ENCODE measurements at places on chromosomes 2 and 18.
A peak's percentile ranks its signal among the peaks of the same experiment; 100 is the strongest.

DNA sequence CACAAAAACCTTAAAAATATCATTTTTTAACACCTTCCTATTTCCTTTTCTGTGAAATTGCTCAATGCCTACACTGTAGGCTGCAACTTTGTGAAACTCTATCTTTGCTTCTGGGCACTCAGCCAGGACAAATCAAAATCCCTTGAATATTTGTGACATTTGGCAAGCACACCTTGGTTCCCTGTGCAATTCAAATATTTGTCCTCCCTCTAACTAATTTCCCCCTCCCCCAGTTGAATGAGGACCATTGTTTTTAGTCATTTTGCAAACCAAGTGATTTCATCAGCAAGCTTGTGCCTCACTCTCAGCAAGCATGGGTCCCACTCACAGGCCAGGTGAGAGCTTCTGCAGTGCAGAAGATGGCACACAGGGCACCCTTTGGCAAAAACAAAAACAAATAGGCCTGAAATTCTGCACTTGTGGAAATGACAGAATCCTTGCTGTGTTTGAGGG is 541.5 kb downstream of the CNTNAP5 start:
- DNase-seq: no peak

DNA sequence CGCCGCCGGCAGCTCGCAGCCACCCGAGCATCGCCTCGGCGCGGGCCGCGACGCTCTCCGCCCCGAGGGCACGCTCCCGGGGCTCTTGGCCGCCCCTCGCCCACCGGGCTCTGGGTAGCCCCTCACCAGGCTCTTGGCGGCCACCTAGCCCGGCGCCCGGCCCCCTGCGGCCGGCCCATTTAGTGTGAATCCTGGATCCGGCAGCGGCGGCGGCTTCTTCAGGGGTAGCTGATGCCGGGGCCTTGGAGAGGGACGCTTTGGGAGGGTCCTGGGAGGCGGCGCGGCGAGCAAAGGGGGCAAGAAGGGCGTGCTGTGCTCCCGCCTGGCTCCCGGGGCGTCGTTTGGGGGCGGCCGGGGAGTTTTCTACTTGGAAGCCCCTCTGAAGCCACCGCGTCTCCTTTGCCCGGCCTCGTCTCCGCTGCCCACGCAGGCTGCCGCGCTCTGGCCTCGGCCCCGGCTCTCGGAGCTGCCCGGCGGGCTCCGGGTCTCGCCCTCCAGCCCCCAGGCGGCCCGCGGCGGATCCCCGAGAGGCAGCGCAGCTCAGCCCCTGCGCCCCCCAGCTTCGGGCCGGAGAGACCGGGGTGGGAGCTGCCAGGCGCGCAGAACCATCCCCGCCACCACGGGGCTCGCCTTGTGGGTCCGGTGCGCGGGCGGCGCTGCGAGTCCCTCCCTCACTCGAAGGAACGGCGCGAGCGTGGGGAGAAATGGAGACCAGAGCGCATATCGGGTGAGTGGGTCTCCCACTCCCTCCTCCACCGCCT is 509 bp downstream of the PIEZO2 start:
- DNase-seq: peak; percentile 32

DNA sequence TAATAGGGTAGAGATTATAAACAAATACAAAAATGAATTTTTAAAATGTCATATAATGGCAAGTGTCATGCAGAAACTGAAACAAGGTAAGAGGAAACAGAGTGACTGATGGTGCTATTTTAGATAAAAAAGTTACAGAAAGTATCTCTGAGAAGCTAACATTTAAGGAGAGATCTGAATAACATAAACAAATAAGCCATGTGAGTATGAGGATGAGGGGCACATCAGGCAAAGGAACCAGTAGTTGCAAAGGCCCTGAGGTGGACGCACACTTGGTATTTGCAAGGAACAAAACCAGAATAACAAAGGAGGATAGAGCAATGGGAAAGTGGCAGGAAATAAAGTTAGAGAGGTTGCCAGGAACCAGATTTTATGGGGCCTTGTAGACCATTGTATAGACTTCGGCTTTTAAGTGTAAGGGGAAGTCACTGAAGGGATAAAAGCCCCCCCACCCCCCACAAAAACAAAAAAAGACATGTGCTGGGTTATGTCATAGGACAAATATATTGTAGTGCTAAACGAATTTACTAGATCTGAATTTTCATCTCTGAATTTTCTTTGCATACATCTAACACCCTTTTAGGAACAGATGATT is 159.2 kb downstream of the DTNB start:
- no peak for DNase-seq

GRCh38 chr2:207225773-207226172 is 60.0 kb upstream of the KLF7 start:
- no peak for DNase-seq

- DNase-seq: no peak
Measured at GRCh38 chr2:96374211-96374951, 38.8 kb downstream of the NCAPH start.

- DNase-seq: no peak
Measured at GRCh38 chr18:24627644-24628315, 167.3 kb downstream of the HRH4 start.

DNA sequence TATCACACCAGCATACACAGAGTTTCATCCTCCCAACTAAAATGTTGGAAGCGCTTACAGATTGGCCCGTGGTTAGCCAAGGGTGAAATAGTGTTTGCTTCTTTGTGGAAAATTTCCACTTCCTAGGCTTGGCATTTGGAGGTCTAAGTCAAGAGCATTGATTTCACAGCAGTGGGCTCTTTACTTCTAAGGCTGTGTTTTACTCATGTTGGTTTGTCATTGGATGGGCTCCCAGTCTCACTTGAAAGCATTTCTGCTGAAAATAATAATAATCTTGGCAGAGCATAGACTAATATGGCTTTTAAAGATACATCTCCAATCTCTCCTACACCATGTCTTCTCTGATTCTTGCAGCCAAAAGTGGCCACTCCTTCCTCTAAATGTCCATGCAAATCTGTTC is 82.9 kb downstream of the DYNAP start:
- DNase-seq: no peak

DNA sequence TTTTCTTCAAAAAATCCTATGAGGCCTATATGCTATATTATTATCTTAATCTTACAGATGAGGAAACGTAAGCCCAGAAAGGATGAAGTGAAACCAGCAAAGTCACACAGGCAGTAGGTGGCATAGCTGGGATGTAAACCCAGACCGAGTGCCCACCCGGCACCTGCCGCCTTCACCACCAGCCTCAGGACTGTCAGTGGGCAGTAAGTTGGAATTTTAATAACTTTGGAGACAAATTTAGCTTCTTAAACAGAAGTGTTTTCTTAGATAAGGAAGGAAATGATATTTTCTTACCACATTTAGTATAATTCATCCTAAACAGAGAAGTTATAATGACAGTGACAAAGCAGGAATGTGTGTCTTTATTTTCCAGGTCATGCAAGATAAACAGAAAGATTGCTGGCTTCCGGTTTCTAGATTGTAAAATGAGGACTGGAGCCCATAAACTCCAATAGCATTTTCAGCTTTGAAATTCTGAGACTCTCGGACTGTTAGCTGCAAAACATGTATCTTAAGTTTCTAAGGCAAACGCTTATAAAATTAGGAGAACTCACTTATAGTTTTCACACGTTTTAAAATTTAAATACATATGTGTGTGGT is 59.3 kb downstream of the CD8B2 start:
- no peak for DNase-seq

DNA sequence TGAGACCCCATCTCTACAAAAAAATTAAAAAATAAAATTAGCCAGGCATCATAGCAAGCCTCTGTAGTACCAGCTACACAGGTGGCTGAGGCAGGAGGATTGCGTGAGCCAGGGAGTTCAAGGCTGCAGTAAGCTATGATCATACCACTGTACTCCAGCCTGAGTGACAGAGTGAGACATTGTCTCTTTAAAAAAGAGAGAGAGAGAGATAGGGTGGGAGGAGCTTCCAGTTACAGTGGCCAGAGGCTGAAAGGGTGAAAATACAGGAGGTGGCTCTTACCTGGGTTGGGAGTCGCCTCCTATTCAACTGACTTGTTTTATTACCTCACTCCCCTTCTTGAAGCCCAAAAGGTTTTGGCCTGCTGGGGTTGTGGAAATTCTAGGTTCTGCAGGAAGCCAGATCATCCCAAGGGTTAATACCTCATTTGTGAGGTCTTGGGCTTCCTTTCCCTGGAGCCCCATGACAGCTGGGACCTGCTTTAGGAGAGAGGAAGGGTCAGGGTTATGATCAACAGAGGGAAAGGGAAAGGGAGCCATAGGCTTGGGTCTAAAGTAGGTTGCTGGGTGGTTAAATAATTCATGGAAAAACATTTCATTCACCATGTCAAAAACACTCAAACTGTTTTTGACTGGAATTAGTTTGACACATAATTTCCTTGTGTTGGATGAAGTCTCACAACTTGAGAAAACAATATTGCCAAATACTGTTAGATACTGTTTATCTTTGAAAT is 17.4 kb downstream of the DYNC2LI1 start:
- no peak for DNase-seq

- peak; percentile 49 for DNase-seq
Measured at GRCh38 chr2:144461308-144461766, 58.6 kb downstream of the ZEB2 start.

- no peak for DNase-seq
Measured at GRCh38 chr2:189424961-189425360, 16.3 kb upstream of the WDR75 start.

DNA sequence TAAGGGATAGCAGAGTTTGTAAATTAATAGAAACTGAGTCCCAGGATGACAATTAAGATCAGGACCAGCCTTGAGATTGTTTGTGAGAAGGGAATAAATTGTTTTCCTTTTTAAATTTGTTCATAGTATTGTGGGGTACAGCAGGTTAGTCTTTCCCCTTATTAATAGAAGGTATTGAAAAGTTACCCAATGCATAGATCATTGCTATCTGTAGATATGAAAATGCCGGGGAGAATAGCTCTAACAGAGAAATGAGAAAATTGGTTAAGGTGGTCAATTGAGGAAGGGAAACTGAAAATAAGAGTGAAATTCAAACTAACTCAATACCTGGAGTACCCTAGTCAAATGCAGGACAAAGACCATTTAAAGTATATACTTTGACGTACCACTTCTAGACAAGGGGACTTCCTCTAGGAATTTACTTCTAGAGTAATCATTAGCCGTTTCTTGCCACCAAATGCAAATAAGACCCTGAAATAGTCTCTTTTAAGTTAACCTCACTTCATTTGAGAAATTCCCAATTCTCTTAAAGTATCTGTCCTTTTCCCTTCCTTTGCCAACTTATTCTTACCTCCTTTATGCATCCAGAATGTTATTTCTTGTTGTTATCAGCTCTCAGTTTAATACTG is 1224.4 kb upstream of the LRRTM1 start:
- no peak for DNase-seq

DNA sequence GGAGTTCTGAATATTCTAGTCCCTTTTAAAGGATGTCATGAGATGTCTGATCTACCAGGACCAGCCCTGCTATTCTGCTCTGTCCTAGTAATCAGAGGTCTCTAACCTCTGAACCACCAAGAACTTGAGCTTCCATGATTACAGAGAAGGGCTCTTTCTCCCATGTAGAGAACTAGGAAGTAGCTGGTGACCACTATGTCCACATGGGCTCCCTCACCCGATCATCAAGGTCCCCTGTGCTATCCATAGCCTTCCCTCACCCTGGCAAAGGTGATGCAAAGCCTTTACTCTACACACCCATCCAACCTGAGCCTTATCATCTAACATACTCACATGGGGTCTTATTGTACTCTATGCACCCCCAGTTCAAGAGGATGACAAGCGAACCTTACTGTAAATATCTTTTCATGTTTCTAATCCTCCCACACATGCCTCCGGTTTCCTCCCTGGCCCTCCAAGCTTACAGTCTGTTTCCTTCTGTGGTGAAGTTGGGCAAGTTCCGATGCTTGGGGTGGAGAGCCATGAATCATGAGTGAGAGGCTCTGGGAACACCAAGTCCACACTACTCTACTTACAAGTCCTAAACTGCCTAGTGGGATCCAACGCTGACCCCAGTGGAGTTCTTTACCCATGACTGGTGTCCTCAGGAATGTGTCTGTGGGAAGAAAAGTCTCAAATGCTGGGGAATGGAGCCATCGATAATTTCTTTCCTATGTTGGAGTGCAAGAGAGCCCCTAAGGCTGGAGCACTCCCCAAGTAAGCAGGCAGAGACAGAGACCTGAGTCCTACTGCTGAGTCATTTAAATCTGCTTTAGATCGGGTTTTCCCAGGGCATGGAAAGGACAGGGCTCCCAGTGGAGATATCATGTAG is 73.3 kb upstream of the KLF7 start:
- peak; percentile 100 for DNase-seq

DNA sequence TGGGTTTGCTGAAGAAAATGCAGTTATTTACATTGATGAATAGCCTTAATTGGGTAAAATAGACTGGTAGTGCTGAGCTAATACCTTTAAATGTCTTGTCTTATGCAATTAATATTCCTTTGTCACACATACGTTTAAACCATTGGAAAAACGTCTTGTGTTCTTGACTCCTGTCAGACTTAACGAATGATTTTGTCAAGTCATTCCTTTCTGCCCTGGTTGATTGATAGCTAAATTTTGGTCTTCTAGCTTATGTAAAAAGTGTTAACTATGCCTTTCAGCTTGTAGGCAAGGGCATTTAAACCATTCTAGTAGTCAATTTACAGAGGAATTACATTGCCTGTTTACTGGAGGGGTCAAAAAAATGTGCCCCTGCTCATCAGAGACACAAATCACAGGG is 105.8 kb upstream of the LRRTM1 start:
- no peak for DNase-seq

DNA sequence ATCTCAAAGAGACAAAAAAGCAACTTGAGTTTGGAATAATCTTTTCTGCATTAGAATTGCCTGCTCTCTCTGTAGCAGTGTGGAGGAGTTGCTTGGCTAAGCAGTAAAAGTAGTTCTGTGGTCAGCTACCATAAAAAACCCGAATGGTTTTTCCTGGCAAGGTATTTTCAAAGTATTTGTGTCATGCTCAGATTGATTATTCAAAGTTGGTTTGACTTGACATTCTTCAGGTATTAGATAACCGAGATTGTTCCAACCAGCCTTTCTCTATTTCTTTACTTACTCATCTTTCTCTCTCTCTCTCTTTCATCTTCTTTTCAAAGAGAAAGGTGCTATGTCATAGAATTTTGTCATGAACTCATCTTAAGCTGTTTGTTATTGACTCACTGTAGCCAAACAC is 404.9 kb downstream of the CPS1 start:
- no peak for DNase-seq

- peak; percentile 2 for DNase-seq
Measured at GRCh38 chr2:212863185-212863588, 288.2 kb downstream of the IKZF2 start.

DNA sequence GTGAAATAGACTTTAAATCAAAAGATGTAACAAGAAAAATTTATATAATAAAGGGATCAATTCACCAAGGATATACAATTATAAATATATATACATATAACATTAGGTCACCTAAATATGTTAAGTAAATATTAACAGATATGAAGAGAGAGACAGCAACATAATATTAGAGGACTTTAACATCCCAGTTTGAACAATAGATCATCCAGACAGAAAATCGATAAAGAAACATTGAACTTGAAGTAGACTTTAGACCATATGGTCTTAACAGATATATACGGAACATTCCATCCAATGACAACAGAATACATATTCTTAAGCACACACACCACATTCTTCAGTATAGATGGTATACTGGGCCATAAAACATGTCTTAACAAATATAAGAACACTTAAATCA is 649.6 kb upstream of the SETBP1 start:
- DNase-seq: no peak

GRCh38 chr2:23323198-23323916 is 61.6 kb upstream of the KLHL29 start:
- no peak for DNase-seq
